ENCODE measurements at places on chromosomes 3 and 15. TPM values are rescaled to one million over a fixed set of nuclear protein-coding genes. Genes with fewer than 3 reads are reported as not detected.

ACTRT3 gene
- total RNA-seq = 2.5 TPM

DUT gene
- total RNA-seq = 110 TPM

SOX2 gene
- total RNA-seq = 0.87 TPM

TMC3 gene
- not detected for total RNA-seq

GRK7 gene
- not detected for total RNA-seq

All from A549 treated with RU486 at 1 μM for 4 hours (cell line).